ENCODE measurements at places on chromosomes 2 and 18. TPM values are rescaled to one million over a fixed set of nuclear protein-coding genes. Genes with fewer than 3 reads are reported as not detected.

Gene SAG
- polyA plus RNA-seq, result 0.11 TPM

Gene NR4A2
- 1.8 TPM for polyA plus RNA-seq

Gene HRH4
- 0.10 TPM for polyA plus RNA-seq

Gene GPR75
- 4.6 TPM for polyA plus RNA-seq

Gene DNAJC5G
- polyA plus RNA-seq, result 0.53 TPM

Gene KCNG2
- 0.27 TPM for polyA plus RNA-seq

Gene DSG4
- polyA plus RNA-seq, result not detected

Gene INPP5D
- 12.8 TPM for polyA plus RNA-seq

DNA sequence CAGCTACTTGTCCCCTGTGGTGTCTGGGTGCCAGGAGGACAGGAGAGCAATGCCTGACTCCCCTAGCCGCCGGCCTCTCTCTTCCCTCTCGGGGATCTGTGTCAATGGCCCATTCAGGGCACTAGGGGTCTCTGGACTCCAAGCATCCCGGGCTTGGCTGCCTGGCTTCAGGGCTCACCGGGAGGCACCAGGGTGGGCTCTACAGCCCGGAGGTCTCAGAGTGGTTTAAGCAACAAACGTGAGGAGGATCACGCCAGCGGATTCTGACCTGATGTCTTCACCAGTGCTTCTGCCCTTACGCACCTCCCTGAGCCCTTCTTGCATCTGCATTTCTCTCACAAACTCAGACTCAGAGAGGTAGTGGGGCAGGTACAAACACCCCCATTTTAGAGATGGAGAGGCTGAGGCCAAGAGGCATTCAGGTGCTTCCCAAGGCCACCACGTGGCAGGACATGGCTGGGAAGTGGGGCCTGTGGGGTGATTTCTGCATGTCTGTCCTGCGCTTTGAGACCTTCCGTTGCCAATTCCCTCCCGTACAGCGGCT is 243.0 kb downstream of the CELF4 start:
- DNase-seq, result no peak

DNA sequence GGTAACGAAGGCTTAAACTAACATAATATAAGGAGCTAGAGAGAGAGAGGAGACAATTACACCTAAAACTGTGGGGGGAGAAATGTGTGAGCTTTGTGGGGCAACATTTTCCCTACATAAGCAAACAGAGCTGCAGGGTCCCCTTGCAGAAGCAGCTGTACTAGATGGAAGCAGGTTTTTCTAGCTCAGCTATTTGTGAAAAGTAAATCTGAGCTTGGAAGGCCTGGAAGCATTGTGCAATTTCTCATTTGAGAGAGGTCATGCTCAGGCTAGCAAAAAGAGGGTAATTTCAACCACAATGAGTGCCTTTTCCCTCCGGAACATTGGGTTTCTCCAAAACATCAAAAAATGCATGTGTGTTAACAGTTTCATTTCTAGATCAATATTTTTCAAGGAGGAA is 130.0 kb downstream of the ARL4C start:
- peak; percentile 71 for DNase-seq

- DNase-seq, result no peak
Observed at GRCh38 chr2:134491022-134491421, 227.8 kb downstream of the TMEM163 start.

GRCh38 chr2:138209009-138209408 is 244.7 kb downstream of the HNMT start:
- DNase-seq, result no peak

GRCh38 chr2:43605079-43605655 is 9.3 kb upstream of the THADA start:
- no peak for DNase-seq

GRCh38 chr2:55223958-55224760 is 7.9 kb downstream of the CLHC1 start:
- no peak for DNase-seq

DNA sequence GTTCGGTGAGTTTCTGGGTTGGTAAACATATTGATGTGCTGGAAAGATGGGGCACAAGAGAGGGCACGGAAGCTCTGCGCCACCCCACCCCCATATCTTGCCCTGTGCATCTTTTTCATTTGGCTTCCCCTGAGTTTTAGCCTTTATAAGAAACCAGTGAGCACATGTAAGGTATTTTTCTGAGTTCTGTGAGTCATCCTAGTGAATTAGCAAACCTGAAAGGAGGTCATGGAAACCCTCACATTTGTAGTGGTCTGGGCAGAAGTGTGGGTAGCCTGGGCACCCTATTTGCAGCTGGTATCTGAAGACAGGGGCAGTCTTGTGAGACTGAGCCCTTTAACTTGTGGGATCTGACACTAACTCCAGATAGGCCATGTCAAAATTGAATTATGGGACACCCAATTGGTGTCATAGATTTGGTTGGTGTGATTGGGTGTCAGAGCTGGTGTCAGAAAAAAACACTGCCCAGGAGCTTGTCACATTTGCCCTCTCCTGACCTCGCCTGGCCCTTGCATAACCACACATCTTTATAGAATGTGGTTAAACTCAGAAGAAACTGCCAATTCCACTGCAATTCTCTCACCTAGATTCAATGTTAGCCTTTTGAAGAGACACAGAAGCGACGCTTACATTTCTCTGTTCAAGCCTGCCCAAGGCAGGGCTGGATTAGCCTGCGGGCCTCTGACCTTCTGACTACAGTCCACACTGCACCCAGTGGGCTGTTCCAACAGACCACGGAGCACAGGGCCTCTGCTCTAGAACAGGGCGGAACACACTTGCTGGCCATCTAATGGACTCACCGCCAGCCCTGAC is 12.0 kb upstream of the GALM start:
- no peak for DNase-seq

DNA sequence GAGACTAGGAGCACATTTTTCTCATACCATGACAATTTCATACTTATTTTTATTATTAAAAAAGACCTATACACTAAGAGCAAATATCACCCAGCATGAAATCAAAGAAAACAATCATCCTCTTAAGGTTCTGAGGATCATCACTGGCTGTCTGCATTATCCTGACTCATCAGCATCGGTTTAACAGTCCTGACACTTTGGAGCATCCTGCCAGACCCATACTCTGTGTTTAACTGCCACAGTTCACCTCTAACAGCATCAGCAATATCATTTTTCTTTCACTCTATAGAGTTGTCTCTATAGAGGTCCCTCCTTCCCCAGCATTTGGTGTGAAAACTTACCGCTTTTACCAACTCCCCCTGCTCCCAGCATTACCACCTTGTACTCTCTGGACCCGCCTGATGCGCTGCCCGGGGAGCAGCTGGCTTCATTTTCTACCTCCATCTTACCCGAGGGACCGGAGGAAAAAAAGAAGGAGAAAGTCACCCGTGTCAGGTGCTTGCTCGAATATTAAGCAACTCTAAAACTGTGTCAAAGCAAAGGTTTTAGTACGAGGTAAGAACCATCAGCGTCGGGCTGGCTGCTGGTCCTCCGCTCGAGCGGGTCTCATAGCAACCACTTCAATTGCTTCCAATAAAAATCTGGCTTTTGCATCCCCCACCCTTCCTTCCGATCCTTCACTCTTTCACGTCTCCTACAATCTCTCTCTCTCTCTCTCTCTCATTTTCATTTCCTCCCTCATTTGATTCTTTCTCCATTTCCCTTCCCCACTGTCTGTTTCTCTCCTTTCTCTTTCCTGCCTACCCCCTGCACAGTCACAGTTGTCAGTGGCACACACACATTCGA is at the start of gene RIT2:
TSS of gene RIT2 (minus strand) at position 610 of the 846 bp plus-strand sequence.
- no peak for DNase-seq

DNA sequence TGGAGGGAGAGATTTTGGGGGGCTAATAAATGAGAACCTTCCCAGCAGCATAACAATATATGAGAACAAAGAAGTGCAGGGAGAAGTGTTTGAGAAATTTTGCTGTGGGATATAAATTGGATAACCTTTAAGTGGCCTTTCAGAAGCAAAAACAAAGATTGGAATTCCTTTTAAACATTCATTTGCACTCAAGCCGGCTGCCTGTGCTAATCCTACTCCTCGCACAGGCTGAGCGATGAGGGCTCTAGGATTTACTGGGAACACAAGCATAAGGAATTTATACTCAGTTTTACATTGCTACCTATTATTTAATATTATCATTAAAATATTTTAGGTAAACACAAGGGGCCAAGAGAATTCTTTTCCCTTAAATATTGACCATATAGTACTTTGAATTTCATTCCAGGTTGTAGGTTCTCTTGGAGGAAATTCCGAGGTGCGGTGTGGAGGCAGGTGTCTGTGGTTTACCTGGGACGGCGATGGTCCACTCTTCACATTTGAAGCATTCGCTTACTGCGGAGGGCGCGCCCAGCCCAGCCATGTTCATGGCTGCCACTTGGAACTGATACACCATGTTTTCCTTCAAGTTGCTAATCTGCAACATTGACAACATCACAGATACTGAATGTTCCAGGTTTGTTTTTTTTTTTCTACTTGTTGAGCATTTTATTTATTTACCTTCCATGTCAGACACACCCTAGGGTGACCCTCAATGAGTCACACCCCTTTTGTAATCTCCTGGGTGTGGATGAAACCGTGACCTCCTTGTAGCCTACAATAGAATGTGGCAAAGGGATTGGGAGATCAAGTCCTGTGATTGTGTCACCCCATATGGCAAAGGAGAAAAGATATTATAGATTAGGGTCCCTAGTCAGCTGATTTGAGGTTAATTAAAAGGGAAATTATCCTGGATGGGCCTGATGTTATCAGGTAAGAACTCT is 100.1 kb downstream of the MYOM1 start:
- DNase-seq, result no peak

GRCh38 chr2:67516899-67517530 is 119.9 kb downstream of the ETAA1 start:
- peak; percentile 78 for DNase-seq

GRCh38 chr2:218367415-218368149 is 10.9 kb downstream of the CATIP start:
- peak; percentile 87 for DNase-seq

- no peak for DNase-seq
Observed at GRCh38 chr2:88764850-88765153, 73.3 kb downstream of the RPIA start.

DNA sequence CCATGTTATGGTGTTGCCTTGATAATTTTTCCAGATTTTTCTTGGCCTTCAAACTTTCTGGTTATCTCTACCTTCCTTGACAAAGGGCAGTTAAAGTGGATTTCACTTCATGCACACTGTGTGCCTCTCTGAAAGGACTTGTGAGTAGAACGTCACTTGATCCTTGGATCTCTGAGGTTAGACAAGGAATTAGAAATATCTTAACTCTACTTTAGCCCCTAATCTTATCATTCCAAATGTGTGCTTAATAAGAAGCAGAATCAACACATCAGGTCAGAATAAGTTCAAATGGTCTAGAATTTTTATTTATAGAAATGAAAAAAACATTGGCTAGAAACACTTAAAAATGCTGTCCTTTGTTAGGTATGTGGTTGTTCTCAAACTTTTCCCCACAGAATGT is 205.7 kb downstream of the TPGS2 start:
- no peak for DNase-seq

DNA sequence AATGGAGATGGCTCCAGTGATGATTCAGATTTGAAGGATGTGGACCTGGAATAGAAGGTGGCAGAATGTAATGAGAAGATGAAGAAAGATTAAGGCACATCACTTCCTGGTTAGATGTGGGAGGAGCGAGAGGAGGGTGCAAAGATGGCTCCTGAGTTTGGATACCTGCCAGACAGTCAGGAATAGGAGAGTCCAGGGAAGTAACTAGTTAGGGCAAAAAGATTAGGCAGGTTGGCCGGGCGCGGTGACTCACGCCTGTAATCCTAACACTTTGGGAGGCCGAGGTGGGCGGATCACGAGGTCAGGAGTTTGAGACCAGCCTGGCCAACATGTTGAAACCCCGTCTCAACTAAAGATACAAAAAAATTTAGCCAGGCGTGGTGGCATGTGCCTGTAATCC is 5.6 kb downstream of the C2orf74 start:
- no peak for DNase-seq

GRCh38 chr18:75656035-75656434 is 228.5 kb upstream of the SMIM21 start:
- no peak for DNase-seq

DNA sequence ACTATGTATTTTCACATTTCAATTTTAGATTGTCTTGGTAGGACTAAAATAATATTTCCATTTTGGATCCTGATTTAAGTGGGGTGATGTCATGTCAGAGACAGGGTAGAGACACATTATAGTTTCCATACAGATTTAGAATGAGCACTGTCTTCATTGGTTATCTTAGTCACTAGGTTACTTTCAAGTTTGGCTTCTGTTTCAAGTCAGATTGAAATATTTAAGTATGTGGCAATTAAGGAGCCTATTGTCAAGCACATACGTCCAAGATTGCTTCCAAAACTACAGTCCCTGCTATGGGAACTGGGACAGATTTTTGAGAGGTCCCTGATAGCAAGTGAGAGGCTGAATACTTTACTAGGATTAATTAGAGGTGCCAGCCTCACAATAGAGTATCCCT is 89.2 kb upstream of the FAM117B start:
- DNase-seq, result no peak

DNA sequence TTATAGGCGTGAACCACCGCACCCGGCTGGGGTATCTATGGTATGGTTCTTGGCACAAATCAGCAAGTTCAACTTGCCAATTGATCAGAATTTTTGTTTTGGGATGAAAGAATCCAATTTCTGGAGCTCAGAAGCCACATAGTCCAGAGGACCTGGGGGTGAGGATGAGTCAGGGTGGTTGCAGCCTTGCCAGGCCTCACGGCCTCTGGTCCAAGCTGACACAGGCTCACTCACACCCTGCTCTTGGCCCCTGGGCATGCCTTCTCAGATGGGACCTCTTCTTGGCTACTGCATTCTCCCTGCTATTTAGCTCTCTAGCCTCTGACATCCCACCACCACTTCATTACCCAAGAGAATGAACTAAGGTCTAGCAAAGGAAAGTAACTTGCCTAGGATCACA is 16.3 kb downstream of the CAPG start:
- no peak for DNase-seq

DNA sequence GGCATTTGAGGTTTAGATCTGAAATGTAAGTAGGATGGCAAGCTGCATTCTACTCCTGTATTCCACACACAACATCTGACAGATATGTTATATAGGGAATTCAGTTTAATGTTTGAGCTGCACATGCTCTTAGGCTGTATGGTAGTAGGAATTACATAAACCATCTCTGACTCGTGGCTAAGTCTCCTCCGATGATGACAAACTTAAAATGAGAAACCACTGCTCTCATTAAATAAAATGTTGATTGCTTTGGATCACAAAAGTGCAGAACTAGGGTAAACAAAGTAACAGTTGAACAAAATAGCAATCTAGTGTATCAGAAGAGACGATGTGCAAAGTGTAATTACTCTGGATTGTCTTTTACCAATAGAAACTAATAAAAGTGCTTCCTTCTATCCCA is 50.1 kb upstream of the WDR75 start:
- DNase-seq, result no peak

DNA sequence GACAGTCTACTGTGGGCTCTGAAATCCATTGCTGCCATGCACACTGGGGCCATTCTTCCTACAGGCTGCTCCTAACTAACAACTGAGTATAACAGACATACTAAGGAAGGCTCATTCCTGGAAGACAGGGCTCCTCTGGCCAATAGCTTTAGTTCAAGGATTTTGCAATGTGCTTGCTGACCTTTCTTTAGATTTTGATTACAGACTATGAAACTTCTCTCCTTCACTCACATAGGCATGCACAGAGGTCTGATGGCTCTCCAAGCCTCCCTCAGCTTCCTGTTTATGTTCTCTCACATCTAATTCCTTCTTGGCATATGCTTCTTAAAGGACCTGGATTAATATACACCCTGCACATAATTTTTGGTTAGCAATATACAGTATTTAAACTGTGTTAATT is 34.4 kb upstream of the ROCK1 start:
- no peak for DNase-seq

GRCh38 chr2:119387381-119388129 is 20.8 kb downstream of the DBI start:
- no peak for DNase-seq

All from right lung (tissue), 10 donors.